ENCODE measurements at places on chromosomes 3 and 15.
A peak's percentile ranks its signal among the peaks of the same experiment; 100 is the strongest.

- DNase-seq = no peak
These were observed 343.5 kb upstream of the ICE2 start for GRCh38 chr15:60822403-60822802.

- DNase-seq = no peak
These were observed 653.1 kb downstream of the RBMS3 start for GRCh38 chr3:29933802-29934490.

DNA sequence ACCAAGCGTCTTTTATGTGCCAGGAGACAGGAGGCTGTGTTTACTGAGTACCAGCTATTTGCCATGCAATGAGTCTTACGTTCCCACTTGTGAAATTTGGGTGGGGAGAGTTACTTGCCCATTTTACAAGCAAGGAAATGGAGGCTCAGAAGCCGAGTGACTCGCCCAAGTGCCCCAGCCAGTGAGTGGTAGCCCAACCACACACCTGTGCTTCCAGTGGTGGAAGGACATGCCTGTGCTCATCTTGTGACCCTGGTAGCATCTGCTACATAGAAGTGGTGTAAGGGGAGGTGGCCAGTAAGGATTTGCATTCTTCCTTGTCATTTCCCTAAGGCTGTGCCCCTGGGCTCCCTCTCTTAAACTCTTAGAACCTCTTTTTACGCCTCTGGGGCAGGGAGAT, 49.3 kb downstream of the FBLN2 start:
- DNase-seq = no peak

DNA sequence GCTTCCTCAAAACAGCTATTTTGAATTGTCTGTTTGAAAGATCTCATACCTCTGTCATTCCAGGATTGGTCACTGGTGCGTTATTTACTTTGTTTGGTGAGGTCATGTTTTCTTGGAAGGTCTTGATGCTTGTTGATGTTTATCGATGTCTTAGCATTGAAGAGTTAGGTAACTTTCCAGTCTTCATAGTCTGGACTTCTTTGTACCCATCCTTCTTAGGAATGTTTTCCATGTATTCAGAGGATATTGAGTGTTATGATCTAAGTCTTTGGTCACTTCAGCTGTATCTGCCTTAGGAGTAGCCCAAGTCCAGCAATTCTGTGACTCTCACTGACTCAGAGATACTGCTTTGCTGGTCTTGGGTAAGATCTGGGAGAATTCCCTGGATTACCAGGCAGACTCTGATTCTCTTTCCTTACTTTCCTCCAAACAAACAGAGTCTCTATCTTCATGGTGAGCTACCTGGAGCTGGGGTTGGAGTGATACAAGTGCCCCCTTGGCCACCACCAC, 398.6 kb downstream of the ZIC4 start:
- DNase-seq = no peak

DNA sequence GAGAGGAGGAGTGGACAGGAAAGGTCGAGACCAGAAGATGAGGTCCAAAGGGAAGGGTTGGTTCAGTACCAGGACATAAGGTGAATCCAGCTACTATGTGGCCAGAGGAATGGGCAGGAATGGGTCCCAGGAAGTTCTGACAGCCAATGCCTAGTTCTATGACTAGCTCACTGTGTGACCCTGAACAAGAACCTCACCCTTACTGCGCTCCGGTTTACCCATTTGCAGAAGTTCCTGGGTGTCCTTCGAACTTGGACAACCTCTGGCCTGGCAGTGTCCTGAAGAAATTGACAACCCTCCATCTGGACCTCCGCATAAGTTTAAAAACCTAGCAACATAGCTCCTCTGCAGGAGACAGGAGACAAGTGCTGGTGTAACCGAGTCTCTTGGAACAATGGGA, 12.2 kb upstream of the PSTPIP1 start:
- DNase-seq = no peak

DNA sequence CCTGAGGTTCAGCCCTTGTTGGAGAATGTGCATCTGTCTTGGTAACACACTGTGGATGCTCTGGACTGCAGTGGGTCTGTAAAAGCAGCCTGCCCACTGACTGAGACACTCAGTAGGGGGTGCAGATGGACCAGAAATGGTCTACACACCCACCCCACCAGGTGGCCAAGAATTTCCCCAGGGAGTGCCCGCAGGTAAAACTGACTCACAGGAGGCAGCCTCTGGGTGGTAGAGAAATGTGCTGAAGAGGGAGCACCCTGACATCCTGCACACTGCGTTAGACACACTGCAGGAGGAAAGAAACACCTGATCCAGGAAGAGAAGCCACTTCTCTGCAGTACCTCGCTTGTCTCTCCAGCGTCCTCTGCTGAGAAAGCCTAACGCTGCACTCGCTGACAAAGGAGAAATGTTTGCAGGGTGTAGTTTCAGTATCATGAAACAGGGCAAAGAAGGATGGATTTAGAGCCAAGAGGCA, 109.5 kb upstream of the ABHD17C start:
- no peak for DNase-seq

DNA sequence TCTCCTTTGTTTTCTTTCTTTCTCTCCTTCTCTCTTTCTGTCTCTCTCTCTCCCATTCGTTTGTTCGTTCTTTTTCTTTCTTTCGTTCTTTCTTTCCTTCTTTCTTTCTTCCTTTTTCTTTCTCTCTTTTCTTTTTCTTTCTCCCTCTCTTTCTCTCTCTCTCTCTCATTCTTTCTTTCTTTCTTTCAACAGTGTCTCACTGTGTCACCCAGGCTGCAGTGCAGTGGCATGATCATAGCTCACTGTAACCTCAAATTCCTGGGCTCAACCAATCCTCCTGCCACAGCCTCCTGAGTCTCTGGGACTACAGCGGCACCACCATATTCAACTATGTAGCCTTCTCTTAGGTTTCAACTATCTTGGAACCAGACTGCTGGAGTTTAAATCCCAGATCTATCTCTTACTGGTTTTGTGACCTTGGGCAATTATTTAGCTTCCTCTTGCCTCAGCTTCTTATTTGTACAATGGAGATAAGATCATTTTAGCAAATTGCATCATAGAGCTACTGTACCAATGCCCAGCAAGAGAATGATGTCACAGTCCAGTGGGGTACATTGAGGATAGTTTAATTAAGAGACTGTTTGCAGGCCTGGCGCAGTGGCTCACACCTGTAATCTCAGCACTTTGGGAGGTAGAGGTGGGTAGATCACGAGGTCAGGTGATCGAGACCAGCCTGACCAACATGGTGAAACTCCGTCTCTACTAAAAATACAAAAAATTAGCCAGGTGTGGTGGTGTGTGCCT, 27.3 kb upstream of the PARL start:
- no peak for DNase-seq

DNA sequence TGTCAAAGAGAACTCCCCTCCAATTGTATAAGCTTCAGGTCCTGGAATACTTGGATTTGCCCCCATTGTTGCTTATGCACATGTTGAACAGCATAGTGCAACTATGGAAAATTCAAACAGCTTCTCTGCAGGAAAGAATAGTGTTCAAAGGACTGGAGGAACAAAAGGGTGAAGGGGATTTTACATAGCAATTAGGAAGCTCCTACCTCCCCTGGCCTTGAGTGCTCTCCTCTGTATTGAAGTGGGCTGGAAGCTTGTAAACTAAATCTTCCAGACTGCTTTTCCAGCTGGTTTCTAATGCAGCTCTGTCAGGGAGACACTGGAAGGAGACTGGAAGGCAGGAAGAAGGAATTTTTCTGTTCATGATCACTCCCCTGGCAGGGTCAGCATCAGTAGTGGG, 7.2 kb upstream of the ELP6 start:
- no peak for DNase-seq

GRCh38 chr3:116059421-116060096, 385.7 kb downstream of the LSAMP start:
- DNase-seq = no peak

GRCh38 chr15:98177966-98178592, 217.6 kb downstream of the ARRDC4 start:
- DNase-seq = peak; percentile 1

DNA sequence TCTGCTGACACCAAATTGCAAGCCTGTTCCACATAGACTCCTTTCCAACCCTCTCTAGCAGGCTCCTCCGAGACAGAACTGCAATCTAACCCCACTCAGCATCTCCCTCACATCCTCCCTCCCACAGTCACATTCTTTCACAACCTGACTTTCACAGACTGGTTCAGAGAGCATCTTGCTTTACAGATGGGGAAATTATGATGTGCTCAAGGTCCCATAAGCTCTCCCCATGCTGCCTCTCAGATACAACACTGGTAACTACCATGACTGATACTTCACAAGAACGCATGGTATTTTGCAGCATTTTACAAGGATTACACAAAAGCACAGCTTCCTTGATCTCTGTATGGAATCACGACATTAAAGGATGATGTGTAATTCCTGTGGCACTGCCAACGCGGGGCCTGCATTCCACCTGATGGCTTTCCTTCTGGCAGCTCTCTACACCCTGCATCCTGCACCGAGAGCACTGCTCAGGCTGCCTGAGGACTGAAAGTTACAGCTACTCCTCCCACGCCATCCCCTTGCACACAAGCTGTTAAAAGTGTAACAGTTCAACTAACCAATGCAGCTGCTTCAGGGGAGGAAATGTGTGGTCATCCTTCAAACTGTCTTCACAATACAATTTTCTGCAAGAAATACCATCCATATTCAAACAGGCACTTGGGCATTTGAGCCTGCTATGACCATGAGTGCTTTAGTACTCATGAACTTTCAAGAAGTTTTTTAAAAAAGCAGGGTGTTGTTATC, 27.6 kb downstream of the TBC1D2B start:
- no peak for DNase-seq

- DNase-seq = no peak
These were observed 122.1 kb upstream of the TPRG1 start for GRCh38 chr3:189049458-189050236.

DNA sequence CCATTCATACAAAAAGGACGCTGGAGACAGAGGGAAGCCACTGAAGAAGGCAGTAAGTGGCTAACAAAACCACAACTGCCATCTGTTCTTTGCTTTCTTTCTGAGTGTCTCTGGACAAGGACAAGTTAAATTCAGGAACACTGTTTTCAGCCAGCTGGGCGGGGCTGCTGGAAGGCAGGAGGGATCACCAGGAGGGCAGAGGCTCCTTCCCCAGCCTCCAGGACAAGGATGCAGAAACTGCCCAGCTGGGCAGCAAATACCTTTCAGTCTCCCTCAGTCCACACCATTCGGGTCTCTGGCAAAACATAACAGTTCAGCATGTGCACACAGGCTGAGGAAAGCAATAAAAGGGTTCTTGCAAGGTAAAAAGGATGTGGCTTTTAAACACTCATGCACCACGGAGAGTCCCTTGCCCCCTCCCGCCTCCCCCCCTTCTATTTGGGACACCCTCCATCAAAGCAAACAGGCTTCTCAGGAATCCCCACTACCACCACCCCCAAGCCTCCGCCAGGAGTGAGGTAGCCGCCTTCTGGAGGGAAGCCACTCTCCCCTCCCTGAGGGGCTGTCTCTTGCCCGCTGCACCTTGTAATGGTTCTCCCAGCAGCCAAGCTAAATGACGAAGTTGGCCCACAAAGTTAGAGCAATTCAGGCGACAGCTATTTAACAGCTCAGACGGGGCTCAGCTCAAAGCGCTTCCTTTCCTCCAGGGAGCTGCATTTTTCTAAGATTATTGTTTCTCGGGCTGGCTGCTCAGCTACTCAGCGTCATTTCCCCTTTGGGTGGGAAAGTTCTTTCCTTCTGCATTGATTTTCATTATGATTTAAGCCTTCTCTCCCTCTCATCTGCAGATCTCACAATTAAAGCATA, 3.8 kb downstream of the HEG1 start:
- DNase-seq = no peak

GRCh38 chr3:189342811-189343210, 171.0 kb downstream of the TPRG1 start:
- no peak for DNase-seq

GRCh38 chr3:152060701-152061100, 187.3 kb downstream of the SUCNR1 start:
- DNase-seq = no peak

DNA sequence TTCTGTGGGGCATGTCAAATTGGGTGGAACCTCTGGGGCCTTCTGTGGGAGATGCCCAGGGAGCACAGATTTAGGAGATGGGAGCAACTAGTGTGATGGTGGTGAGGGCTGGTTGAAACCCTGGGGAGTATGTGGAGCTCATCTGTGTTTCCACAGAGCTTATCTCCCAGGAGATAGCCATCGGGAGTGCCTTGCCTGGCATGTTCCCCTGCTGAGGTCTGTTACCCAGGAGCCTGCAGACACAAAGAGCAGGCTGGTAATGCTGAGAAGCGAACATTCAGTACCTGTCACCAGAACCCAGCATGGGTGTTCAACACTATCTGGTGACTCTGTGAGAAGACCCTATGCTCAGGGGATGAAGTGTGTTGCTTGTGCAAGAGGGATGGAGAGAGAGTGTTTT, 85.0 kb downstream of the CLSTN2 start:
- DNase-seq = no peak

GRCh38 chr15:88326924-88327323, 70.4 kb upstream of the NTRK3 start:
- no peak for DNase-seq

DNA sequence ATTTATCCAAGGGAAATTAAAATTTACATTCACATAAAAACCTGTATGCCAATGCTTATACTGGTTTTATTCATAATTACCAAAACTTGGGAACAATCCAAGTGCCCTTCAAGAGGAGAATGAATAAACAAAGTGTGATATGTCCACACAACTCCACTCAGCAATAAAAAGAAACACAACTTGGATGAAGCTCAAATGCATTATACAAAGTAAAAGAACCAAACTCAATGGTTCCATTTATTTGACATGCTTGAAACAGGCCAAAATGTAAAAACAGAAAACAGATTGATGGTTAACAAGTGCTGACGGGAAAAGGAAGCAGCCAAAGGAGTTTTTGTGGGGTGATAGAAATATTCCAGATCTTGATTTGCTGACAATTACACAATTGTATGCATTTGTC, 23.5 kb downstream of the OCA2 start:
- no peak for DNase-seq

- no peak for DNase-seq
These were observed 268.9 kb downstream of the UACA start for GRCh38 chr15:70494517-70494851.

DNA sequence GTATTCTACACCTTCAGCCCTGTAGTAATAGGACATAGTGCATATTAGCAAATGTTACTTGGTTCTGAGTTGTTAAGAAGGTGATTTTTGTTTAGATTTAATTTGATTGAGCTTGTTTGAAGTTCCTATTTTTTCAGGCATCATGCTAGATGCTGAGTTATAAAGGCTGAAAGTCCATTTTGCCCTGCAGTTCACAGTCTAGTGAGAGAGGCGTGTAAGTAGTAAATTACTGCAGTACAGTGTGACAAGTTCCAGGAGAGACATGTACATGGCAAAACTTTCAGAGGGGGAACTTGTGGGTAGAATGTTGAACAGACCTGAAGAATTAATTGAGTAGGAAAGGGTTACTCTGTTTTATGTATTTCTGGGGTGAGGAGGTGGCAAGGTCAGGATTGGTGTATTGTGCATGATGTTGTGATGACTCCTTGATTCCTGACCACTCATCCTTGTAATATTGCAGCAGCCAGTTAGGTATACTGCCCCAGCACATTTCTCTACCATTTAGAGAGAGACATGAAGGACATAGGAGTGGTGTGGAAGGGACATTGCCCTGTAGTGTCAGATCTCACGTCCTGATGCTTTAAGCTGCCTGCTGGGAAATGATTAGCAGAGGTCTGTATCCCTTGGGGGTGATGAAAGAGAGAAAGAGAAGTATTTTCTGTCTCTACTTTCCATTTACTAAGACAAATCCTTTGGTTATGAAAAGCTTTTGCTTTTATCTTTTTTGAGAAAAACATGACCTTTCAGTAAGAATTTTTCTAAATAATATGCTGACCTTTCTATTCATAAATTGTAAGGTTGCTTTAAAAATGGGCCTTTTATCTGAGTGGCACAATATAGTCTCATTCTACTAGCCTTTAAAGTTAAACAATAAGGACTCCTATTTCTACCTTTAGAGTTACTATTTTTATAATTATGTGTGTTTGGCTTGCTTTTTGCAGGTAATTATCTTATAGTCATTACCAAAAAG, 16.9 kb downstream of the SACM1L start:
- DNase-seq = no peak

All from NCI-H2107 (cell line).